ENCODE measurements at places on chromosomes 5 and 9. TPM values are rescaled to one million over a fixed set of nuclear protein-coding genes. Genes with fewer than 3 reads are reported as not detected.

The PCA3 gene
- total RNA-seq: under 0.01 TPM

The DRD1 gene
- not detected for total RNA-seq

The C1QTNF3 gene
- total RNA-seq: 3.6 TPM

The HAVCR1 gene
- 1.3 TPM for total RNA-seq

The ZNF879 gene
- 4.1 TPM for total RNA-seq
